CD4-positive, alpha-beta T cell (primary cell): ENCODE measurements at places on chromosomes 7 and 10.

GRCh38 chr10:128420623-128421022, 294.4 kb upstream of the MKI67 start:
- no peak overlapping the region for H3K4me3 ChIP-seq
- H3K36me3 ChIP-seq, result no peaks in the 10 kb centered on the region
- no peaks in the 10 kb centered on the region for H3K4me1 ChIP-seq
- H3K27ac ChIP-seq, result no peak overlapping the region
- no peak for DNase-seq

- peak overlapping the region; percentile 97 for H3K27ac ChIP-seq
- no peaks in the 10 kb centered on the region for H3K36me3 ChIP-seq
- peak; percentile 71 for DNase-seq
These were observed 11.0 kb upstream of the LFNG start for GRCh38 chr7:2508327-2509215.

DNA sequence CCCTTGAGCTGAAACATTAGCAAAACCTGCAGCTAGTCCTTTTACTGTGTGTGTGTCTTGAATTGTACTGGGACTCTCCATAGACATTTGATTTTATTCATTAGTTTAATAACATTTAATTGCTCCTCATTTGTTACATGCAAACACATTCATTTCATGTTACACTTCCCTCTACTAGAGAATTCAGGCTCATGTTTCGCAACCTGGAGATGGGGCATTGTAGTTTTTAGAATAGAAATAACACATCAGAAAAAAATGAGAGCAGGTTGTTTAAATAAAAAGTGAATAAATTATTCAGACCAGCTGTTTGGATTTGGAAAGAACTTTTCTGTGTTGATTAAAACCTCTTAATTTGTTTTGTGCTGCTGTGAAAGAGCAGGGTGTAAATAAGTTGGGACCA, 243.9 kb downstream of the ETV1 start:
- no peak overlapping the region for H3K4me3 ChIP-seq
- no peak overlapping the region for H3K27ac ChIP-seq
- no peaks in the 10 kb centered on the region for H3K36me3 ChIP-seq
- H3K27me3 ChIP-seq, result no peaks in the 10 kb centered on the region
- H3K4me1 ChIP-seq, result no peaks in the 10 kb centered on the region

- H3K36me3 ChIP-seq, result no peaks in the 10 kb centered on the region
- DNase-seq, result no peak
- no peak overlapping the region for H3K4me3 ChIP-seq
- no peak overlapping the region for H3K27ac ChIP-seq
These were observed 109.4 kb upstream of the ACBD5 start for GRCh38 chr10:27349987-27350386.

- H3K27me3 ChIP-seq, result no peaks in the 10 kb centered on the region
- no peak overlapping the region for H3K27ac ChIP-seq
- H3K4me1 ChIP-seq, result no peaks in the 10 kb centered on the region
- no peak overlapping the region for H3K4me3 ChIP-seq
These were observed 193.5 kb downstream of the AUTS2 start for GRCh38 chr7:69791739-69792138.

DNA sequence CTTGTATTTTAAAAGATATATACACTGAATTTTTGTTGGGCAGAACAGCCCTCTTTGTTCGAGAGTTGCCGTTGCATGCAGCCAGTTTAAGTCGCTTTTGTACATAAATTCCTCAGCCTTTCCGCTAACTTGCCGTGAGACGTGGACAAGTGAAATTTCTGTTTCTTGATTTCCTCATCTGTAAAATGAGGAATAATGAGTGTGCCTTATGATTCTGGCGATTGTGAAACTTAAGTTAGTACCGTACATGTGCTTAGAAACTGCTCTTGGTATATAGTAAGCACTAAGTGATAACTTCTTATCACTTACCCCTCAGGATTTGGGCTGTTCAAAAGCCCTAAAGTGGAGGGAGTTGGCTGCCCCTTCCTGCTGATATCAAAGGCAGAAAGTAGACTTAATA, 1.4 kb downstream of the CCNJ start:
- H3K27me3 ChIP-seq, result no peaks in the 10 kb centered on the region
- H3K36me3 ChIP-seq, result peaks cover 12% of the 10 kb centered on the region
- DNase-seq, result no peak
- peaks cover 21% of the 10 kb centered on the region for H3K4me1 ChIP-seq
- no peak overlapping the region for H3K27ac ChIP-seq

- no peaks in the 10 kb centered on the region for H3K36me3 ChIP-seq
- H3K27ac ChIP-seq, result no peak overlapping the region
- no peaks in the 10 kb centered on the region for H3K27me3 ChIP-seq
- no peaks in the 10 kb centered on the region for H3K4me1 ChIP-seq
These were observed 85.1 kb downstream of the MGMT start for GRCh38 chr10:129552119-129552518.

DNA sequence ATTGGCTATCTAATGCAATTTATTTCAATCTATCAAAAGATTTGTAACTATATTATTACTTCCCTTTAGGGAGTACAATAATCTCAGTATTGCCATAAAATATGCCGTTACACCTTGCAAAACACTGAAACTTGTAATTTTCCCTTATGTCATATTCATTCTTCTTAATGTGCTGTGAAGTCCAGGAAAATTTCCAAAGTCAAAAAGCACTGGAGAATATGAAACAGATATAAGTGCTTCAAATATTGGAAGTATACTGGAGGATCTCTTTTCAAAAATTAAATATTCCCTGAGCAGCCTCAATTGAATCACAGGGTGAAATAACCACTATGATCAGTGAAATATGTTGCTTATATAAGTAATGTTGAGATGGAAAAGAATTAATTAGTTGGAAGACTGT, 356.0 kb downstream of the PPP1R3A start:
- H3K36me3 ChIP-seq, result no peaks in the 10 kb centered on the region
- no peaks in the 10 kb centered on the region for H3K27me3 ChIP-seq
- no peak overlapping the region for H3K4me3 ChIP-seq
- H3K4me1 ChIP-seq, result no peaks in the 10 kb centered on the region
- H3K27ac ChIP-seq, result no peak overlapping the region

DNA sequence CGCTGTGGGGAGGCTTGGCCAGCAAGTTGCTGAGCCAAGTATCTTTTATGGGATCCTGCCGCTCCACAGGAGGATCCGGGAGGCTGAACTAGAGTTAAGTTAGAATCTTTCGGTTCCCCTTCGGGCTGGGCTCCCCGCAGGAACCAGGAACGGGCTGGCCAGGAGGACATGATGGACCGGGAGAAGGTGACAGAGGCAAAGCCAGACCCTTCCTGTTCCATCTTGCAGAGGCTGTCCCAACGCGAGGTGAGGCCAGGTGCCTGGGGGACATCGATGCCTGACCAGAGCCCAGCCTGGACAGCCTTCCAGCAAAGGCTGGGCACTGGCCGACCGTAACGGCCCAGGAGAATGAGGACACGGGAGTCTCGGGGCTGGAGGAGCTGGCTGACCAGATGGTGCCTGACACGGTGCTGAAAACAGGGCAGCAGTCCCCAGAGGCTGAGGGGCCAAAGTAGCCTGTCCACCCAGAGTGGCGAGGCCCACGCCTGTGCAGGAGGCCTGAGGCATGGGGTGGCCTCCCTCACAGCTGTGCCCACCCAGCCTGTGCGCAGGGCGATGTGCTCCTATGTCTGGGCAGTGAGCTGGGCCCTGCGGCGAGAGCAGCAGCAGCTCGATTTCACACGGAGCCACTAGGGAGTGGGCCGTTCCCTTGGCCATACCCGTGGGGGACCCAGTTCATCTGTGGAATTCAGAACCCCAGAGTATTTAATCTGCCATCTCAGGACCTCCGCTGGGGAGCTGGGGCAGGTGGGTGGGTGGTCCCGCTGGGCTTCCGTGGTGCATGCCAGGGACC, 1.8 kb upstream of the PAOX start:
- peaks cover 39% of the 10 kb centered on the region for H3K4me1 ChIP-seq
- no peaks in the 10 kb centered on the region for H3K27me3 ChIP-seq
- no peak for DNase-seq
- H3K4me3 ChIP-seq, result no peak overlapping the region

- H3K4me1 ChIP-seq, result peaks cover 22% of the 10 kb centered on the region
- no peak for DNase-seq
- no peaks in the 10 kb centered on the region for H3K27me3 ChIP-seq
- peaks cover 65% of the 10 kb centered on the region for H3K36me3 ChIP-seq
These were observed 26.4 kb downstream of the PARP12 start for GRCh38 chr7:140036224-140036962.

DNA sequence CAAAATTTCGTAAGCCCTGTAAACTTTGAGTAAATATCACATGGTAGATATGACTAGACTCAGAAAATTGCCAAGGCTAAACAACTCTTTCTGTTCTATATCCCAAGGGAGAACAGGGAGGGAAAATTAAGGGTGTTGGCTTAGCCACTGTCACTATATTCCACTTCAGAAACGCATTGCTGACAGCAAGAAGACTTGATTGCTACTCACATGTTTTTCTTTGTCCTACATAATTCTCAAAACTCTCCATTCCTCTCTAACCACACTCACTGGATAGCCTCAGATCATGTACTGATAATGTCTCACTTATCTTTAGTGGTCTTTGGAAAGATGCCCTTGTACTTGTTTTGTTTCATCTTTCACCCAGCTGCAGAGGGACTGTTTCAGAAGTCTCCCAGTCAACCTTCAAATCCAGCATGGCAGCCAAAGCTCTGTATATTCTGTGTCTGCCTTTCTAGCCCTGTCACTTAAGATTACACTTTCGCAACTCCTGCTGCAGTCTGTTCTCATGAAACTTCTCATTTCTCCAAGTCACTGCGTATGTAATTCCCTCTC, 582.4 kb upstream of the FZD8 start:
- H3K4me3 ChIP-seq, result no peak overlapping the region
- H3K4me1 ChIP-seq, result no peaks in the 10 kb centered on the region
- H3K27ac ChIP-seq, result no peak overlapping the region
- DNase-seq, result no peak
- no peaks in the 10 kb centered on the region for H3K27me3 ChIP-seq

GRCh38 chr7:139869886-139870285, 40.8 kb downstream of the TBXAS1 start:
- no peak for DNase-seq
- no peaks in the 10 kb centered on the region for H3K27me3 ChIP-seq
- H3K4me1 ChIP-seq, result no peaks in the 10 kb centered on the region
- no peak overlapping the region for H3K27ac ChIP-seq
- H3K4me3 ChIP-seq, result no peak overlapping the region
- peaks cover 2% of the 10 kb centered on the region for H3K36me3 ChIP-seq

- H3K4me1 ChIP-seq, result peaks cover 1% of the 10 kb centered on the region
- no peaks in the 10 kb centered on the region for H3K36me3 ChIP-seq
- DNase-seq, result no peak
- H3K4me3 ChIP-seq, result no peak overlapping the region
These were observed 33.7 kb upstream of the DPYSL4 start for GRCh38 chr10:132152896-132153580.

GRCh38 chr10:3231951-3232730, 59.6 kb upstream of the PITRM1 start:
- no peaks in the 10 kb centered on the region for H3K36me3 ChIP-seq
- peaks cover 21% of the 10 kb centered on the region for H3K4me1 ChIP-seq
- no peaks in the 10 kb centered on the region for H3K27me3 ChIP-seq
- H3K4me3 ChIP-seq, result no peak overlapping the region
- DNase-seq, result no peak

DNA sequence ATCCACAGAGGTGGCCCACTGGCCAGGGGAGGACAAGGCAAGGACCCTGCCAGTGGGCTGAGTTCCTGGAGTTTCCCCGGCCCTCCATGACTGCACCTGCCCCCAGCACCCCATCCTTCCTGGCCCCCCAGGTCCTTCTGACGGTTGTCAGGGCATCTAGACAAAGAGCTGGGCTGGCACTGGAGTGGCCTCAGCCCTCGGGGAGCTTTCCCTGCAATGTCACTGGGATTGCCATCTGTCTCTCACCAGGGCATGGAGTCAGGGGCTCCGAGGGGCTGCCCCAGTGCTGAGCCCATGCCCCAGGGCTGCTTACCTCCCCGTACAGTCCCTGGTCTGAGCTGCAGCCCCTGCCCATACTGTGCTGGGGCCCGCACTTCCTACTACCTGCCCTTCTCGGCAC, 446.5 kb upstream of the MKI67 start:
- H3K4me3 ChIP-seq, result no peak overlapping the region
- no peaks in the 10 kb centered on the region for H3K36me3 ChIP-seq
- no peak for DNase-seq
- H3K27me3 ChIP-seq, result no peaks in the 10 kb centered on the region
- H3K27ac ChIP-seq, result no peak overlapping the region

DNA sequence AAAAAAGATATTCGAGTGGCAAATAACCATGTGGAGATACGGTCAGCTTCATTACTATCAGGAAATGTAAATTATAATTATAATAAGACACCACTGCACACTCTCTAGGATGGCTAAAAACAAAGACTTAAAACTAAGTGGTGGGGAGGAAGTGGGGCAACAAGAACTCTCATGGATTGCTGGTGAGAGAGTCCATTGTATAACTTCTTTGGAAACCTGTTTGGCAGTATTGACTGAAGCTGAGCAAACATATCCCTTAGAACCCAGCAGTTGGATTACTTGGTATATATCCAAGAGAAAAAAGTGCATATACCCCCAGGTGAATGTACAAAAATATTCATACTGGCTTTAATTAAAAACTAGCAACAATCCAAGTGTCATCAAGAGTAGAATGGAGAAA, 133.7 kb upstream of the CTBP2 start:
- no peak for DNase-seq
- no peaks in the 10 kb centered on the region for H3K4me1 ChIP-seq
- no peaks in the 10 kb centered on the region for H3K36me3 ChIP-seq
- no peaks in the 10 kb centered on the region for H3K27me3 ChIP-seq
- no peak overlapping the region for H3K27ac ChIP-seq

GRCh38 chr10:33006342-33006887, 48.4 kb upstream of the ITGB1 start:
- no peaks in the 10 kb centered on the region for H3K27me3 ChIP-seq
- H3K4me3 ChIP-seq, result no peak overlapping the region
- H3K27ac ChIP-seq, result no peak overlapping the region
- no peaks in the 10 kb centered on the region for H3K36me3 ChIP-seq

DNA sequence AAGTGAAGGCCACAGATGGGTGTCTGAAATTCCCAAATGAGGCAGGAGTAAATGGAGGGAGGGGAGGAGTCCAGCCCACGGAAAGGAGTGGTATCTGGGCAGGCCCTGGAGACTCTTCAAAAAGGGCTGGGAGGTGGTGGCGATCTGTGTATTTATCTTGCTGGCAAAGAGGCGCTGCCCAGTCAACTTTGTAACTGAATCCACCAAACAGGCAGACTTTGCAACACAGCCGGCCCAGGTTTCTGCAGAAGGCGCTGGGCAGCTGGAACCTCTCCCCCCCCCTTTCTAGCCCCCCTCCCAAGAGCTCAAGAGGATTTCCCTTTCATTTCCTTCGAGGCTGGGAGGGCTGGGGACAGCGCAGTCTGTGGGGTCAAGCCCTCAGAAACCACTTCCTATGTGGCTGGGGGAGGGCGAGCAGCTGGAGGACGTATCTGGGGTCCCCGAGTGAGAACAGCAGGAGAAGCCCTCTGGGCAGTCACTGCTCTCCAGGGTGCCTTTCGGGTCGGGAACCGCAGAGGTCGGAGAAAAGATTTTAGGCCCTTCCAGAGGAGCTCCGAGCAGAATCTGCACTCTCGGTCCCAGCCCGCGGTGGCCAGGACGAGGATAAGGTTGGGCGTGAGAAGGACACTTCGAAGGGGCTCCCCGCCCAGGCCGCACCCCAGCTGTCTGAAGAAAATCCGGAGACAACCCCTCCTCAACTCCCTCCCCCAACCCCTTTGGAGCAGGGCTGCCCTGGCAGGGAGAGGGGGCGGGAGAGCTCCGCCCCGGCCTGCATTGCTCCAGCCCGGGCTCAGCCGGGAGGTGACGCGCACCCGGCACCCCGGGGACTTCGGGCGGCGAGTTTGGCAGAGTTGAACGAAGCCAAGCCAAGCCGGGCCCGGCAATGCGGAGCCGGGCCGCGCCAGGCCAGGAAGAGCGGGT, 965 bp downstream of the ZCCHC24 start:
- no peaks in the 10 kb centered on the region for H3K27me3 ChIP-seq
- peak overlapping the region; percentile 58 for H3K4me3 ChIP-seq
- H3K27ac ChIP-seq, result no peak overlapping the region
- H3K36me3 ChIP-seq, result no peaks in the 10 kb centered on the region
- DNase-seq, result peak; percentile 15
- peaks cover 33% of the 10 kb centered on the region for H3K4me1 ChIP-seq
